H4 (cell line): ENCODE measurements at places on chromosomes 4 and X. TPM values are rescaled to one million over a fixed set of nuclear protein-coding genes. Genes with fewer than 3 reads are reported as not detected.

GRCh38 chr4:56129431-56129861 is 180.7 kb downstream of the CEP135 start:
- DNase-seq: peak; percentile 28

Gene SPANXN1
- 0.15 TPM in 1 of 2 replicates, not detected in the other for total RNA-seq

DNA sequence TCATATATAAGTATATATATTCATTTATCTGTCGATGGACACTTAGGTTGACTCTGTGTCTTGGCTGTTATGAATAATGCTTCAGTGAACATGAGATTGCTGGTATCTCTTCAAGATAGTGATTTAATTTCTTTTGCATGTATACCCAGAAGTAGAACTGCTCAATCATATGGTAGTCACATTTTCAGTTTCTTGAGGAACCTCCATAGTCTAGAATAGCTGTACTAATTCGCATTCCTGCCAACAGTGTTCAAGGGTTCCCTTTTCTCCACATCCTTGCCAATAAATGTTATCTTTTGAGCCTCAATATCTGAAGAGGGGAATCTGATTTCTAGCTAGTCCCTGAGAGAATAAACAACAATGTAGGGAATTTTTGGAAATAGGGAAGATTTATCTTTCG is 32.4 kb upstream of the CCNG2 start:
- DNase-seq: no peak

Gene CXCL6
- total RNA-seq: not detected in 2 replicates

GRCh38 chrX:97039363-97040029 is 155.8 kb downstream of the RPA4 start:
- peak; percentile 8 for DNase-seq

- DNase-seq: no peak
Observed at GRCh38 chr4:177308847-177309521, 690 bp upstream of the NEIL3 start.

DNA sequence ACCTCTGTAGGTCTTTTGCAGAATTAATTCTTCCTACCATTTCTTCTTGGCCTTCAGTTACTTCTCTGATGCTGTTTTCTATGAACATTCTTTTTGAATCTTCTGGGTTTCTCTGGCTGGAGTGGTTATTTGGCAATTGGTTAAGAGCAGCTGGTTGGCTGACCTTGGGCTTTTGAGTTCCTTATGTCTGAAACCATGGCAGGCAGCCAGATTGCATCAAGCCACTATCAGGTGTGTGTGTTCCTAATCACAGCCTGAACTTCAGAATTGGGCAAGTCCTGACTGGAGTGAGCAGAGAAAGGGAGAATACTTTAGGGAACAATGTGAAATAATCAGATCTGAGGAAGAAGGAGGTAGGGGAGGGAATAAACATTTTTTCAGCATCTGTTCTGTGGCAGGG is 90.2 kb downstream of the ARHGAP10 start:
- no peak for DNase-seq

- DNase-seq: no peak
Observed at GRCh38 chr4:48588230-48589097, 98.4 kb downstream of the ZAR1 start.

DNA sequence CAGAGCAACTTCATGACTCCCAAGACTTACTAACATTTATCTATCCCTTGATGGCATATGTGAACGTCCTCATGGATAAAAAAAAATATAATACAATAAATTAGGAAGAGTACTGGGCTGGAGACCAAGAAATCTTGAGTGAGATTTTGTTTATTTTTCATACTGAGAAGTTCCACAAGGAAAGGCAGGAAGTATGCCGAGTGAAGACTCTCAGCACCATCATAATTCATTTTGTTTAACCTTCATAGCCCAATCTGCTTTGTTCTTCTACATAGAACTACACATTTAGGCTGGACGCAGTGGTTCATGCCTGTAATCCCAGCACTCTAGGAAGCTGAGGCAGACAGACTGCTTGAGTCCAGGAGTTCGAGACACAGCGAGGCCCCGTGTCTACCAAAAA is 198.3 kb downstream of the NSUN7 start:
- DNase-seq: no peak

Gene PPEF2
- not detected in 2 replicates for total RNA-seq

- peak; percentile 58 for DNase-seq
Observed at GRCh38 chr4:52545099-52546069, 113.7 kb downstream of the USP46 start.

- no peak for DNase-seq
Observed at GRCh38 chrX:68842351-68842750, 13.5 kb downstream of the EFNB1 start.

DNA sequence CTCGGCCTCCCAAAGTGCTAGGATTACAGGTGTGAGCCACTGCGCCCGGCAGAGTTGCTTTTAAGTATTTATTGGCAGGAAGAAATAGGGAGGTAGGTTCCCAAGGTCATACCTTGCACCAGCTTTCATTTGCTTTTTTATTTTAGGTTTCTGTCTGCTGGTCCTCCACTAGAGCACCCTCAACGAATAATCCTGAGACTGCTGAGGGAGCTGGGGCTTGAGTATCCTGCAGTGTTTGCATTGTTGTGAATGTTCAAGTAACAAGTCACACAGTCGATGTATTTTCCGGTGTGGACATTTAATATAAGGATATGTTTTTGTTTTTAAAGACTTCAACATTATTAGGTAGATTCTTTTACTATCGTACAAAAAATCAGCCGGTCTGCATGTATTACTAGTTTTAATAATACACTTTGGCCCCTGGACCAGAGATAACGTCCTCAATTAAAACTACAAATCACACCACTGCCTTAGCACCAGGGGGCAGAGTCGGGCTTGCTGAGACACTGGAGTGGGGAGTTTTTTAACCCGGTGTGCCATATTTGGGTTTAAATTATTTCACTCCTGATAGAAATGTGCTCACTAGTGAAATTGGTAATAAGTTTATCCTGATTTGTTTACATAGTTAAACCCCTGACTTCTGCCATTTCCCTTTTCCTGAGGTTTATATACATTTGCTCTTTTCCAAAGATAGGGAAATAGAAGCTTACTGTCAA is 11.6 kb downstream of the SMIM20 start:
- no peak for DNase-seq

DNA sequence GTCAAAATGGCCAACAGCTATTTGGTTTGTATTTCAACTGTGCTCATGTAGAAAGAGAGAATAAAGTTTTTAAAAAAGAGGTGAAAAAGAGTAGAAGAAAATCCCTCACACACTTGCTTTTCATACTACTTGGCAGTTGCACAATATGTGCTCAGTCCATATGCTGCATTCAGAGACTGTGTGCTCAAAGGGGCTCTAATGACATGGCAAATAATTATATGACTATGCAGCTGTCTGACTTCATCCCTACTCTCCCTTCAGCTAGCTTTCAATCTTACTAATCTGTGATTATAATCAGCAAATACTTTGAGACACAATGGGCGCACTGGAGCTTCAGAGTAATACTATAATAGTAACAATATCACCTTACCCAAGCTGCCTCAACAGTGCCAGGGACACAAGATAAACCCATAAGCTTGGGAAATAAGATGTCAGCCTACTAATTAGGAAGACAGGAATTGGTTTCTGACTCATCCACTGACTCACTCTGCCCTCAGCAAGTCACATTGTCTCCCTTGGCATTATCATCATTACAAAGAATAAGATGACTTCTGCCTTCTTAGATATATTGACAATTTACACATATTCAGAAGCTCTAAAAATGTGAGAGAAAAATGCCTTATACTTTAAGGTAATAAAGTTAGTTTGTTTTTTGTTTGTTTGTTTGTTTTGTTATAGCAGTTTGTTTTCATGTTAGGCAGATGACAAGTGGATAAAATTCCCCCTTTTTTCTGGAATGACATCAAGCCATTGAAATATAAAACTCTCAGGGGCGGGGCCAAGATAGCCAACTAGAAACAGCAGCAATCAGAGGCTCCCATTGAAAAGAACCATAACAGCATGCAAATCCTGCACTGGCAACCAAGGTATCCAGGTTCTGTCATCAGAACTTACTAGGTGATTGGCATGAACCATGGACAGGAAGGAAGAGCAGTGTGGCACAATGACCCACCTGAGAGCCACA is 311.6 kb downstream of the FAM133A start:
- DNase-seq: peak; percentile 21

Gene HSFX2
- not detected in 2 replicates for total RNA-seq

Gene SHOX
- 0.08 TPM in 1 of 2 replicates, not detected in the other for total RNA-seq

DNA sequence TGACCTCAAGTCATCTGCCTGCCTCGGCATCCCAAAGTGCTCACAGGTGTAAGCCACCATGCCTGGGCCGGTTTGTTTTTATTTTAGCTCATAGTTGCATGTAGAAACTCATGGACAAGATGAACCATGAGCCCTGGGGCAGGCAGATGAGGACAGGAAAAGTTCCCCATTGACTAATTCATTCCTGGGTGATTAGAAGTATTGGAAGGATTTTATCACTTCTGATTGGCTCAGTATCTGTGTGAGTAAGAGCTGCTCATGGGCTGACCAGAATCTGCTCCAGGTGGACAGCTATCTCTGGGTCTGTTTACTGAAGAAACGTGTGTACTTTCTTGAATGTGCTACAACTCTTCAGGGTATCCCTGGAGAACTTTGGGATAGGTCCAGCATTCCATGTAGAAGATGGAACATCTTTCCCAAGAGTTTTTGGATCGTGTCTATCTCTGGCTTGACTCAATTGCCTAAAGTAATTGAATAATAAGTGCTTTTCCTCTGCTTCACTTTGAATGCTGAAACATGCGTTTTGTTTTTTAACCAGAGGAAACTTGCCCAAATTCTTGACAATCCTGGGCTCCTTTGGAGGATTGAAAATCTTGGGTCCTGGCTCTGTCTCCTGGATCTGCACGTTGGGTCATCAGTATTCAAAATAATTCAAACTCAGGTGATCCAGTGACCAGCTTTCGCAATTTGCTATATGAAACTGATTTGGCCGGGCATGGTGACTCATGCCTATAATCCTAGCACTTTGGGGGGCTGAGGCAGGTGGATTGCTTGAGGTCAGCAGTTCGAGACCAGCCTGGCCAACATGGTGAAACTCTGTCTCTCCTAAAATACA is 88.6 kb upstream of the DHRSX start:
- DNase-seq: no peak

DNA sequence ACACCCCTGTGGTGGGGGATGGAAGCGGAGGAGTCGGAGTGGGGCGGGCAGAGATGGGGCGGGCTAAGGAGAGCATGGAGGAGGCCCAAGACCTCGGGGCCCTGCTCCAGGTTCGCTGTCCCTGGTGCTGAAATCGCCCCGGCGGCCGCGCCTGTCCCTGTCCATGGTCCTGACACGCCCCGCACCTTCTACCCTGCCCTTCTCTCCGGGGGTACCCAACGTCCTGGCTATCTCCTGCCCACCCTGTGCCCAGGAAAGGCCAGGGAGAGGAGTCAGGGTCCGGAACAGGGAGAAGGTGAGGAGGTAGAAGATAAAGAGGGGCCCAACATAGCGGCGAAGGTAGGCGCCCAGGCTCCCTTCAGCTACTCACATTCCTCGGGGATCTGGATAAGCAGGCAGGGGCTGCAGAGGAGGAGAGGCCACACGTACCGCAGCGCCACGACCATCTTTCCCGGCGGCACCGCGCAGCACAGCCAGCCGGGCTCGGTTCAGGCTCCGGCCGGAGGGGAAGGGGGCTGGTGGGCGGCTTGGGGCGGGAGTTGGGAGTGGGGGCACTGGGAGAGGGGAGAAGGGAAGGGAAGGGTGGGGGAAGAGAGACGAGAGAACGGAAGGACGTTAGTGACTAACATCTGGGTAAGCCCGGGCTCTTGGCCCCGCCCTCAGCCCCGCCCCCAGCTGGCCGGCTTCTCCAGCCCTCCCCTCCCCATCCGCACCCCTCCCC is 10.4 kb downstream of the L1CAM start:
- no peak for DNase-seq

DNA sequence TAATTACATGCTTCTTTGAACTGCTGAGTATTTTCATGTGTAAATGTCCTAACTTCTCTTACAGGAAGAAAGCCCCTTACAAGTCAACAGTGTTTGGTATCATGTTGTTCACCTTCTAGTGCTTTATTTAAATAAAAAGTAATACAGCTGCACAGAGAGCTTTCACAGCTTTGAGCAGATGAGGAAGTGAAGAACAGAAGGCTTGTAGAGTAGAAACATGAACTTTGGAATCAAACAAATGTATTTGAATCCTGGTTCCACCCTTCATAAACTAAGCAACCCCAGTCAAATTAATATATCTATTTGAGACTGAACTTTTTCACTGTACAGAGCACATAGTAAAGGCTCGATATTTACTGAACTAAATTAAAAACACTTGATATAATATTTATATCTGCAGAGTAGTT is 120.5 kb downstream of the CAMK2D start:
- no peak for DNase-seq

GRCh38 chr4:119227690-119228089 is 15.2 kb downstream of the USP53 start:
- DNase-seq: no peak

DNA sequence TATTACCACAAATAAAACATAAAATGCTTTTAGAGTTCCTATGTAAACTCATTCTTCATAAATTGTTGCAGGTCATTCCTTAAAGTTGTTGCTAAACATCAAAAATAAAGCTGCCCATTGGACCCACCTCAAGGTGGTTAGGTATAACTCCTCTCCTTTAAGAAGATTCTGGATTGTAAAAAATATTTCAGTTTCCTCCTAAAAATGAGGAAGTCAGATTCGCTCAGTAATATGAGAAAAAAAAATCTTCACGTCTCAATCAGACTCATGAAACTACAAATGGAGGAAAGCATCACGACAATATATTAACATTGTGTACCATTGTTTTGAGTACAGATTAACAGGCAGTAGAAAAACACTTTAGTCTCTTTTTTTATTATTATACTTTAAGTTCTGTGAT is 105.9 kb downstream of the DDX60 start:
- DNase-seq: no peak

DNA sequence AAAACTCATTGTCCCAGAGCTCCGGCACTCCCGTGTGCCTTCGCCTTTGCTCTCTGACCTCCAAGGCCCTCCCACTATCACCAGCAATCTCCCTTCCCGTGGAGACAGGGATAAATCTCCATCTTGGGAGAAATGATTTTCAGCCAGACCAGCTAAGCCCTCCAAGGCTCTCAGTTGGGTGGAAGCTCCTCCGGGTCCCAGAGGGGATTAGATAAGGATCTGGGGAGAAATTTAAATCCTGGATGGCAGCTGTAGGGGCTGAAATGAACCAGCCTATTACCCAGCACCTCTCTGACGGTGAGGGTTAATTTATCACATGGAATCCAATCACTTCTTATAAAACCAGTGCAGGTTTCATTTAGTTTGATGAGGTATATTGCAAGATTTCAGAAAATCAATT is 366.2 kb downstream of the FBXW7 start:
- DNase-seq: no peak

Gene SATL1
- not detected in 2 replicates for total RNA-seq

Gene LGI2
- total RNA-seq: 0.04 and 0.12 TPM in 2 replicates

DNA sequence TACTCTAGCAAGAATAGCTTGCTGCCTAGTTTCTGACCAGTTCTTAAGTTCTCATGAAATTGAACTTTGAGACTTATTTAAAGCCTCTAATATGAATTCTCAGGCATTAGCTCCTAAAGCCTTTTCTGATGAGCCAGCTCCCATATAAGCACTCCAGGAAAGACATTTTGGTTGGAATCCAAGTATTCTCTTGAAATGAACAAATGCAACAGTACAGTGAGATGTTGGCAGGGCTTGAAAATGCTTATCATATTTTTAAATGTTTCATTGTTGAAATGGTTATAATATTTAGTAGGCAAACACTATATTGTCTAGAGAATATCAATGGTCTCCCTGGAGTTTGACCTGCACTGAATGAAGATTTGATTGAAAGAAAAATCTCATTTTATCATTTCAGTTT is 240.3 kb downstream of the ANK2 start:
- DNase-seq: no peak

GRCh38 chr4:77354550-77354949 is 197.5 kb downstream of the CCNG2 start:
- no peak for DNase-seq

Gene CLCN5
- total RNA-seq: 2.4 and 3.6 TPM in 2 replicates

Gene CHRDL1
- total RNA-seq: 0.16 and 1.2 TPM in 2 replicates

Gene XAGE1A
- total RNA-seq: not detected in 2 replicates

GRCh38 chr4:69060651-69061308 is 35.5 kb upstream of the UGT2B7 start:
- DNase-seq: no peak
